ENCODE measurements at places on chromosomes 16 and 17. TPM values are rescaled to one million over a fixed set of nuclear protein-coding genes. Genes with fewer than 3 reads are reported as not detected.

Gene CTRB1
- not detected for total RNA-seq

Gene GNAO1
- 1.6 TPM for total RNA-seq

Gene TBC1D26
- 1.5 TPM for total RNA-seq

Gene GP1BA
- total RNA-seq, result not detected

Gene CCDC144A
- 9.6 TPM for total RNA-seq

Gene KREMEN2
- total RNA-seq, result not detected

Gene ZNF597
- total RNA-seq, result 1.9 TPM
